ENCODE measurements at places on chromosomes 12 and 14. TPM values are rescaled to one million over a fixed set of nuclear protein-coding genes. Genes with fewer than 3 reads are reported as not detected.

DNA sequence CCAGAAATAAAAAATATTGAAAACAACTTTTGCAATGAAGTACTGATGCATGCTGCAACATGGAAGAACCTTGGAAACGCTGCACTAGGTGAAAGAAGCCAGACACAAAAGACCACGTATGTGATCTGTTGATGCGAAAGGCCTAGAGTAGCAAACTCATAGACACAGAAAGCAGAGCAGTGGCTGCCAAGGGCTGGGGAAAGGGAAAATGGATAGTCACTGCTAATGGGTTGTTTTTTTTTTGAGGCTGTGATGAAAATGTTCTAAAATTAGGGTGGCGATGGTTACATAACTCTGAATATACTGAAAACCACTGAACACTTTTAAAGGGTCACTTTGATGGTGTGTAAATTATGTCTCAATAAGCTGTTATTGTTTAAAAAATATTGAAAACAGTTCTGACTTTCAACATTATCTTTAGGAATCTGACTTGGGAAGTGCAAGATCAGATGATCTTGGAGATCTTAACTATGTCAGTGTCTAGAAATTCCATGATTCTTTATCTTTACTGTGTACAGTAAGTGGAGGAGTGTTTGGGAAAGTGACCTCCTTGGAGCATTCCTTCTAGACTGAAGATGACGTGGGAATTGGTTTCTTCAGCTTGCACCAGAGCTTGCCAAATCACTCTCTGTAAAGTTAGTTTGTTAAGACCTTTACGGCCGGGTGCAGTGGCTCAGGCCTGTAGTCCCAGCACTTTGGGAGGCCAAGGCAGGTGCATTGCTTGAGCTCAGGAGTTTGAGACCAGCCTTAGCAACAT lies 12.4 kb downstream of the MLXIP start:
- DNase-seq, result no peak

DNA sequence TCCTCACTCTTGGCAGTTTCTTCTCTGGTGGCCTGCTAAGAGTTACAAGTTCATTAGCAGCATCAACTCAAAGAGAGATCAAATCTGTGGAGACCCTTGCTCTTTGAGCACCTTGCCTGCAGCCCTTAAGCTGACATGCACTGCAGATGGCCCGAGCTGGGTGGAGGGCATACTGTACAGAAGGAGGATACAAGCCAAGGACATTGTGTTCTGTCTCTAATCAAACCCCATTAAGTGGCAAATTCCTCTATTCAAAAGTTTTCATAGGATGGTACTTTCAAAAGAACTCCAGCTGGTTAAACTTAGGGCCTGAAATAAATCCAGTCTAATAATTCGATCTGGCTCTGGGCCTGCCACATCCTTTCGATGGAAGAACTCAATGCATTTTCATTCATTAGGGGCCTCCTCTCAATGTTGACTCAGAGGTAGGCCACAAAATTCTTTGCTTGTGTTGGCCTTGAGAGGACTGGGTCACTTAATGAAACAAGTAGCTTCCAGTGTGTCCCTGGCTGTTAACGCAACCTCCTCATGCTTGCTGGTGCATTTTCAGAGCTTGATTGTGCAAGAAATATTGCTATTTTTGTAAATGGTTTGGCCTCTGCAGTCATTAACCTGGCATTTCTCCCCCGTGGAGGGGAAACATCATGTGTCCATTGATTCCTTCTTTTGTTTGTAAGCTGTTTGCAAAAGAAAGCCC lies 318.2 kb downstream of the NUAK1 start:
- no peak for DNase-seq

The EFS gene
- 4.0 TPM for total RNA-seq

DNA sequence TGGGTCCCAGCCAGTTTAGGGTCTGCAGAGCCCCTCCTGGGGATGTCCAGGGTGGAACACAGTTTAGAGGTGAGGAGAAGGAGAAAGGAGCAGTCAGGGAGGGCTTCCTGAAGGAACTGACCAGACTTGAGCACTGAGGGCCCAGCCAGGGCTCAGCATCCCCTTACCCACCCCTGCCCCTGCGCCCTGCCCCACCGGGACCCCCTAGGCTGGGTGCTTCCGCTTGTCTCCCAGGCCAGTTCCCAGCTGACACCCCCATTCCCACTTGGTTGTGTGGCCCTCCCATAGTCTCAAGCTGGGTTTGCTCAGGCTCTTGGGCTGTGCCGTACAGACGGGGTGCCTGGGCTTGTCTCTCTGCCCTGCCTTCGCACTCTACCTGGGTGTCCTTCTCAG lies 26.3 kb upstream of the KIF26A start:
- no peak for DNase-seq

- no peak for DNase-seq
Measured at GRCh38 chr14:86055512-86056075, 525.6 kb downstream of the FLRT2 start.

The GUCY2C gene
- not detected for total RNA-seq

DNA sequence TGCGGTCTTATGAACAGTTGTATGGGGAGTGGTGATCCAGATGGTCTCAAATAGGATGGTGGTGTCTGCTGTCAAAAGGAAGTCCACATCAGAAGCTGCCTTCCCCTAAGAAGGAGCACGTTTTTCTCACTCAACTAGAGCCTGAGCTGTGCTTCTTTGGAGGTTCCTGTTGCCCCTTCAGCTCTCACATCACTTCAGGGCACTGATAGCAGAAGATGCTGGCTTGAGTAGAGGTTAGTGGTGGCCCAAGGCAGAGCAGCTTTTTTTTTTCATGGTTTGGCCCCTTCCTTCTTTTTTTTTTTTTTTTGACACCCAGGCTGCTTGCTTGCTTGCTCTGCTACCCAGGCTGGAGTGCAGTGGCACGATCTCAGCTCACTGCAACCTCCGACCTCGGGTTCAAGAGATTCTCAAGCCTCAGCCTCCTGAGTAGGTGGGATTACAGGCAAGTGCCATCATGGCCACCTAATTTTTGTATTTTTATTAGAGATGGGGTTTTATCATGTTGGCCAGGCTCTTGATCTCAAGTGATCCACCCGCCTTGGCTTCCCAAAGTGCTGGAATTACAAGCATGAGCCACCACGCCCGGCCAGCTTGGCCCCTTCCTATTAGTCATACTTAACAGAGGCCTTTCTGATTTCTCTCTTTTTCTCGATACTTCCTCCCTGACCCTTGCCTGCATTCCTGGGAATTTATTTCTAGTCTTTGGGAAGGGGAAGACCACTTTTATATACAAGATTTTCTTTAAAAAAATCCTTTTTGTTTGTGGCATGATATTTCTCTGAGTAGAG lies 31.6 kb downstream of the KLRD1 start:
- peak; percentile 69 for DNase-seq

The ADCY4 gene
- 27.3 TPM for total RNA-seq

DNA sequence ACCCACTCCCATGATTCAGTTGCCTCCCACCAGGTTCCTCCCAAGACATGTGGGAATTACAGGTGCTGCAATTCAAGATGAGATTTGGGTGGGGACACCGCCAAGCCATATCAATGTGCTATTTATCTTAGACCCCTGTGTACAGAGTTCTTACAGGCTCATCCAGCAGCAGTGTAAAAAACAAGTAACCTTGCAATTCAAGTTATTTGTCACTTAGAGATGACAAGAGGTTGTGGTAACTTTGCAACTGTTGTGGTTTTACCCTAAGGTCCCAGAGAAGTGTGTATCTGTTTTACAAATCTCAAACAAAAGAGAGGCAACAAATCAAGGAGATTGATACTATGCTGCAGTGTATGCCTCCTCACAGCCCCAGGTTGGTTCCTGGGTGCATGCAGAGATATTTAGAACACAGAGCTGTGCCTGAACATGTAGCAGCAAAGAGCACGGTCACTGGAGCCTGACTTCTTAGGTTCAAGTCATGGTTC lies 11.5 kb upstream of the HELB start:
- no peak for DNase-seq

The POTEM gene
- not detected for total RNA-seq

DNA sequence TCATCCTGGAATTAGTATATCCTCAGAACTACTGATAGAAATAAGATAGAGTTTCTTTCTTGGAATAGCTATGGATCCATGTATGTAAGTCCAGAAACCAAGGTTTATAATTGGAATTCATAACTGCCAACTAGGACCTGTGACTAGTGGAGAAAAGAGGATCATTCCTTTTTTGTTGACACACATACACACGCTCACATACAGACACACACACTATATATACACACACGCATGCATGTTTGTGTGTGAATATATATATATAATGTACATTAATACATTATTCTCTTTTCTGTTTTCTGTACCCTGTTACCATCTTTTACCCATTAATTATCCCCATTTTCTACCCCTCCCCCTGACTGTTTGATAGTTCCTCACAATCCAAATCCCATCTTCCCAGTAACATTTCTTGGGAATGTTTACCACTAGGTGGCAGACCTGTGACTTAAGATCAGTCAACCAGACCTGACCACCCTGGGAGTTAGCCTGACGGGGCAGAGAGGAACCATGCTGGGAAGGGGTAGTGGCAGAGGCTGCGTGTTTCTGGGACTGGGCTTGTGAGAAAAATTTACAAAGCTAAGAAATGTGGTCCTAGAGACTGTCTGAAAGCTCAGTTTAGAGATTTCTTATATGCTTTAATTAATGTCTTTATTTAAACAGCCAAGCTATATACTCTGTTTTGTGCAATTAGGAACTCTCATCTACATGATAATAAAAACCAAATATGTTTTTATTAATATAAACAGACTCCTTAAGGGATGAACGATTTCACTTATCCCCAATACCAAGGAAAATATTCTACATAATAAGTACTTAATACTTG lies 308.0 kb downstream of the PPFIA2 start:
- no peak for DNase-seq

DNA sequence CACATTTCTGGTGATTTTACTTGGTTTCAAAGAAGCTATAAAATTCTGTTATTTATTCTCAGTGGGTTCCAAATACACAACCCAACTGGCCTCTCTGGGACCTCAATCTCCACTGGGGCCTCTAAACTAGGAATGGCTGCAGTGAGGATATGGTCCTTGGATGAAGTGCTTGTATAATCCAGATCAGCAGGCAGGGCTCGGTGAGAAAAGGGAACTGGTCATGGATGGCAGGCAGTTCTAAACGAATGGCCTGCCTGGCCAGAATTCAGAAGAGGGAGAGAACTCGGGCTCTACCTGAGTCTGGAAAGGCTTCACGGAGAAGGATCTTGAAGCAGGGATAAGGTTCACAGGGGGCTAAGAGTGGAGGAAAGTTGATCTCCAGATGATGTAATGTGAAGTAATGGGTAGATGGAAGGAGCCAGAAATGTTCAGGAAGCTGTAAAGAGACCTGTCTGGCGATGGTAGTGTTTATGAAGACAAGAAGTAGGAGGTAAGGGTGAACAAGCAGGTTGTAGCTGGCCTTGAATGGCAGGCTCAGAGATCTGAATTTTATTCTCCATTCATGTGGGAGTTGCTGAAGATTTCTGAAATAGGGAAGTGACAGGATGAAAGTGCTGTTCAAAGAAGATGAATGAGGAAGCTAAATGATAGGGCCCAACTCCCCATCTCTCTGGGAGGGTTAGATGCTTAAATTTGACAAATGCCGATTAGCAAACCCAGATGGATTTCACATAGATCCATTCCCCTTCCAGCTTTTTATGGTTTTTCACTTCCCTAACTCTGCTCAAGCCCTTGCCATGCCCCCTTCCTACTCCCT lies 31.5 kb upstream of the ANO6 start:
- no peak for DNase-seq

The WSCD2 gene
- total RNA-seq, result 0.73 TPM

- DNase-seq, result peak; percentile 79
Measured at GRCh38 chr14:90454041-90455000, 57.5 kb downstream of the CALM1 start.

- DNase-seq, result no peak
Measured at GRCh38 chr12:120816363-120816762, 87.8 kb downstream of the SPPL3 start.

DNA sequence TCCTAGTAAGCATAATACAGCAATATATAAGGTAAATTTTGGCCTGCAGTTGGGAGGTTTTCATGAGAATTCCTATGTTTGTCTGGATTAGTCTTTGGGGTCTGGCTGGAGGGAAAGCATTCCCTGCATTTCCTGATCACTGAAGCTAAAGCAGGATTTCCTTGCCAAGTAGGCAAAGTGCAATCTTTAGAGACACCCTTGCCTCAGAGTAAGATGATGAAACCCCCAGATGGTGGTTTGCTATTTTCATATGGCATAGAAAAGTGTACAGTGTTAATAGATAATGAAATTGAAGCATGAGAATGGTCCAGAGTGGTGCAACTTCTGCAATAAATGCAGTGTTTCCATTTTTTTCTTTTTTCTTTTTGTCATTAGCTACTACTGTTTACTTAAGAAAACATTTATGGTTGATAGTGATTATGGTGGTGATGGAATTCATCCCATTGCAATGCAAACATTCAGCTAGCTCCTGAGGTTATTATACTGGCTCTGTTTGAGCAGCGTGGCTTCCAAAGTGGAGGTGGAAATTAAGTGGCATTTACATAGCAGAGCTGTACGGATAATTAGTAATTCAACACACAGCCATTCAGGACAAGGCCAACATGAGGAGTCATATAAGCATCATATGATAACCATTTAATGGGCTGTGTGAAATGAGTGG lies 276.3 kb downstream of the DUSP6 start:
- DNase-seq, result no peak

DNA sequence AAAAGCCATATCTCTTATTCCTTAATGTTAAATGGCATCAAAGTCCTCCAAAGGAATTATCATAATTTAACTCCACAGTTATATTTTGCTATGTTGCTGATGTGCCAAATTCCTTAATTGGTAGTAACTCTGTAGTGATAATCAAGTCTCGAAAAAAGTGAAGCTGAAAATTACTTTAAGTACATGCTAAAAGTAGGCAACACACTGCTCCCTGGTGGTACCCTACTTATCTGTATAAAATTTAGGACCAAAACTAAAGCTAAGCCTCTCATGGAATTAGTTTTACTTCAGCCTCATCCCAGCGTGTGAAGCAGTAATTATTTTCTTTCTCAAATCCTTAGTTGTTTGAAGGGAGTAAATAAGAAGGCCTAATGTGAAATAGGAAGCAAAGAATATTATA lies 132.8 kb downstream of the TTLL5 start:
- no peak for DNase-seq

GRCh38 chr12:549476-550082 lies 89.8 kb downstream of the B4GALNT3 start:
- DNase-seq, result no peak

- no peak for DNase-seq
Measured at GRCh38 chr12:60174941-60175340, 579.1 kb downstream of the SLC16A7 start.

The TSHR gene
- not detected for total RNA-seq

The CCDC184 gene
- 1.0 TPM for total RNA-seq

GRCh38 chr14:85054178-85054577 lies 475.8 kb upstream of the FLRT2 start:
- DNase-seq, result no peak

DNA sequence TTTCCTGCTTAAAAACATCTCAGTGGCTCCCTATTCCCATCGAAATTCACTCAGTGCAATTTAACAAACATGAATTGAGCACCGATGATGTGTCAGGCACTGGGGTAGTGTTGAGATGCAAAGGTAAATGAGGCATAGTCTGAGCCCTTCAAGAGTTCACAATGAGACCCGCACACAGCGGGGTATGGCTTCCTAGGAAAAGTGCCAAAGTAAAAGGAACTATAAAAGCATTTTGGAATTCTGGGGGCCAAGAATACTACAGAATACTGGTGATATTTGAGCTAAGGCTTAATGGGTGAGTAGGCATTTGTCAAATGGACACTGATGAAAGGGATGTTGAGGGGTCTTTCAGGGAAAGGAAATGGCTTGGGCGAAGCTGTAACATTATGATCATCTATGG lies 315.4 kb downstream of the DPF3 start:
- no peak for DNase-seq

- no peak for DNase-seq
Measured at GRCh38 chr14:55043528-55043927, 7.9 kb upstream of the MAPK1IP1L start.
